Stimulated activated CD8-positive, alpha-beta memory T cell treated with anti-CD3 and anti-CD28 coated beads, Interleukin-7, amount 100 ng/mL, for 4 hours (primary cell): ENCODE measurements at places on chromosomes 7 and 10.

- peak; percentile 26 for DNase-seq
Observed at GRCh38 chr7:29189743-29190201, 4.8 kb upstream of the CHN2 start.

GRCh38 chr7:149843566-149843965 lies 5.4 kb downstream of the ZNF862 start:
- DNase-seq = no peak

DNA sequence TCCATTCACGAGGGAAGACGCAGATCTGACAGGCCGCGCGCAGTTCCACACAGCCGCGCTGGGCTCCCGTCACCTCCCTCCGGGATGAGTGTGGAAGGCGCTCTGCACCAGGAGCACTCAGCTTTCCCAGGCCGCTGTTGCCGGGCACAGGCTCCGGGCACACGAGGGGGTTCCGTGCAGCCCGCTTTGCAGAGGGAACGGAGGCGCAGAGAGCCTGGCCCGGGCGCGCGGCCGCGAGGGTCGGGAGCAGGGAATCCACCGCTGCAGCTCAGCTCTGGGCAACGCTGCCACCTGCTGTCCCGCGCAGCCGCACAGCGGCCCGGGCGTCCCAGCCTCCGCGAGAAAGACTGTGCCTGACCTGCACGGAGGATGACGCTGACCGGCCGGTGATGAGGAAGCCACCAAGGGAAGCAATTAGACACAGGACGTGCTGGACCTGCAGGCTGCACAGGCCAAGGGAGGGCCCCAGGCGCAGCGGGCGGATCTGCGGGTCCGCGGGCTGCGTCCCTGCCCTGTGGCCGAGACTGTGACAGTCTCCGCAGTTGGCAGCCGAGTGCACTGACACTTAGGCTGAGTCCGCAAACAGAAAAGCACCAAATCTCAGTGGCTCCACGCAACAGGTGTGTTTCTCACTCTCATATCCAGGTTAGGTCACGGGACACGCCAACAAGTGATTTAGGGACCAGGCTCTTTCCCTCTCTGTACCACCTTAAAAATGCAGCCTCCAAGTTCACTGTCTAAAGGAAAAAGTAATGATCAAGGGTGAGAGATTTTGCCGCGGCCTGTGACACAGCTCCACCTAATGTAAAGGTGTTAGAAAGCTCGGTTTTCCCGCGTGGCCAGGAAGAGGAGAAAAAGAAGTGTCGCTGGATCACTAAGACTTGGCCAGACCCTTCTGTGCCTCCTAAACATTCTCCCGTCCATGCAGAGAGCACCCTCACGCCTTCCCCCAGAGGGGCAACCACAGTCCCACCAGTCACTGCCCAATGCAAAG lies 94.5 kb downstream of the SEC61G start:
- no peak for DNase-seq

GRCh38 chr7:122327969-122328368 lies 23.4 kb upstream of the FEZF1 start:
- no peak for DNase-seq

DNA sequence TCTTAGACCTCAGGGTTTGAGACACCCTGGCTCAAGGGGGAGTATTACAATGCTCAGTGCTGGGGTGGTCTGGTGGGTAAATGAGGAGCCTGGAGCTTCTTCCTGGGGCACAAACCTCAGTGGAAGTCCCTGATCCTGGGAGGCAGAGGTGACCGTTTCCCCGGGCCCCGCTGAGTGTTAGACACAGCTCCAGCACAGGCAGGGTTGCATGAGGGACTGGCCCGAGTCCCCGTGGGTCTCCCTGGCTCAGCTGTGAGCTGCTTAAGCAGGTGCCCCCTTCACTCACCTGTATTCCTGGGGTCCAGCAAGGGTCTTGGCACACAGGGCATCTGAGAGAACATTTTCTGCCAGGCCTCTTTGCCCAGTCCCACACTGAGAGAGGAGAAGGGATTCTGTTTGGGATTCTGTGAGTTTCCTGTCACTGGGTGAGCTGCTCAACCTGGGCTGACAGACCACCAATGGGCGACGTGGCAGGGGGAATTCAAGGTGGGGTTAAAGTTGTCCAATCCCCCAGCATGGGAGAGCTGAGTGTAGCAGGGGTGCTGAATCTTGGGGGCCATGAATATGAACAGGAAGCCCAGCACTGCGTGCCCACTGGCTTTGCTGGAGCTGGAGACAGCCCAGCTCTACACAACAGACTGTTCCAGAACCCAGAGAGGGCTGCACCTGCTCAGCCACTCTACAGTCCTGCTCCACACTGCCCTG lies 29.9 kb downstream of the DDIT4 start:
- DNase-seq = no peak

DNA sequence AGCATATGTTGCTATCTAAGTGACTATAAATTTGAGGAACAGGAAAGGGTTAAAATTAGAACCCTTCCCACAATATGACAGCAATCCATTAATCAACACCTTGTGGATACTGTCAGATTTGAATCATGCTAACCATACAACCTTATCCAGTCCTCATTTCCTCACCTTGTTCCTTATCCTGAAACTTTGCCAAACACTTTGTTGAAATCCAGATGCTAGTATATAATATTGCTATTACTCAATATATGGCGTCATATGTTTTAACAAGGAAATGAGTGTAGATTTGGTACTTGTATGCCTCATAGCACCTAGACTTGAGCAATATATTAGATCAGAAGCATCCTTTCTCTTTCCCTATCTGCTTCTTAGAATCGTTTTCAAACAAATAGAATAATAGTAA lies 66.3 kb upstream of the SLC25A13 start:
- DNase-seq = no peak

DNA sequence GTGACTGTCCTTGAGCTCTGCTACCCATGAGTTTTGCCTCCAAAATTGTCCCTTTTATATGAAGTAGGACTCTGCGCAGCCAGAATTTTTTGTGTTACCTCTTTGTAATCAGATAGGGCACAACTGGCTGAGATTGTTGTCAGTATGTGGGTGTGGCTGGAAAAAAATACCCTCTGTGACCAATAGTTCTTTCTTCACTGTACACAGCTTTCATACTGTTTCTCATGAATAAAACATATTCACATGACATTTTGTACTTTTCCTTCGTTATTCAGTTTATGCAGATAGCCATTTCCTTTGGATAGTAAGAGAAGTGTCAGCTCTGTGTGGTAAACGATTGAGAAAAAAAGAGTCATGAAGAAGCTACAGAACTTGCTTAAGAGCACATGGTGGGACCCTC lies 49.6 kb upstream of the WNT8B start:
- DNase-seq = no peak
